Aorta (tissue), 5 donors: ENCODE measurements at places on chromosomes 2 and 18. TPM values are rescaled to one million over a fixed set of nuclear protein-coding genes. Genes with fewer than 3 reads are reported as not detected.

The ALPG gene
- total RNA-seq = not detected

The KCNG2 gene
- total RNA-seq = 1.1 TPM

The ZBTB14 gene
- total RNA-seq = 13.9 TPM

The LAMA3 gene
- 14.2 TPM for total RNA-seq

The IL1B gene
- total RNA-seq = 9.3 TPM

The CXCR1 gene
- total RNA-seq = 1.8 TPM

The CFAP210 gene
- total RNA-seq = 0.58 TPM

The SLC11A1 gene
- 40.1 TPM for total RNA-seq

The EML6 gene
- total RNA-seq = 2.7 TPM

DNA sequence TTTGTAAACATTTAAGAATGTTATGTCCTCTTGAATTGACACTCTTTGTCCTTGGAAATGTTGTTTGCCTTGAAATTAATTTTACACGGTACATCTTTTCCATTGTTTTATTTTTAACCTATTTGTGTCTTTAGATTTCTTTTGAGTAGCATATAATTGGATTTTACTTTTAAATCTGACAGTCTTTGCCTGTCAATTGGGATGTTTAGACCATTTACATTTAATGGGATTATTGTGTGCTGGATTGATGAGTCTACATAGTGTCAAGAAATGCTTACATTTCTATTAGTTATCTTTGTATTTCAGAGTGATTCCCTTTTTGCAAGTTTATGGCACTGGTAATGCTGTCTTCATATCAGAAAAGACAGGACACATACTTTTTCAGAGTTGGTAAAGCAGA is 61.5 kb downstream of the BABAM2 start:
- no peak for DNase-seq

GRCh38 chr2:51472783-51473182 is 440.9 kb upstream of the NRXN1 start:
- DNase-seq = no peak

- DNase-seq = peak; percentile 20
These were observed 145.9 kb downstream of the RTP5 start for GRCh38 chr2:242015108-242016065.

GRCh38 chr2:203861197-203861596 is 6.4 kb upstream of the CTLA4 start:
- DNase-seq = no peak

DNA sequence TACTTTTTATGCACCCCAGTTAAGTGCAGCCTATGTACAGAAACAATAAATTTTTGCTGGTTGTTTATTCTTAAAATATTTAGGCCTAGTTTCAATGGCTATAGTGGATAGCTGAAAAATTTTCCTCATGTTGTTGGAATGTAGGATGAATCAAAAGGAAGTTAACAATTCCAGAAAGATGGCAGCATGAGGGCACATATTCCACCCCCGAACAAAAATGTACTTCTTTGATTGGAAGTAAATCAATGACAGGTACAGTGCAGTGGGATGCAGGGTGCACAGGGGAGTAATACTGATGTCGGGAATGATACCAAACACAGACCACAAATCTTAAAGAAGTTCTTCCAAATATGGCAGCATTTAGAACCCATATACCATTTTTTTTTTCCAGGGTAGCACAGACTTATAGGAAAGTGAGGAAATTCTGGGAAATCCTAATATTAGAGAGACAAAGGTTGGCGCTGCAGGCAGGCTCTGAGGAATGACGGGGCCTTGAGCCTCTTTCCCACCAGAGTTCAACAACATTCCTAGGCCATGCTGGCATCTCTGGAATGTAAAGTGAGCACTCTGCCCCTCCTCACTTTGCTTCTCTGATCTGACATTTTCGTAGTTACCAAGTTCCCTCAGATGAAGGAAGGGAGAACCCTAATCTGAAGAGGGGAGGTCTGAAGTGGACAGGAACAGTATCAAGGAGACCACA is 36.6 kb upstream of the IKZF2 start:
- no peak for DNase-seq

DNA sequence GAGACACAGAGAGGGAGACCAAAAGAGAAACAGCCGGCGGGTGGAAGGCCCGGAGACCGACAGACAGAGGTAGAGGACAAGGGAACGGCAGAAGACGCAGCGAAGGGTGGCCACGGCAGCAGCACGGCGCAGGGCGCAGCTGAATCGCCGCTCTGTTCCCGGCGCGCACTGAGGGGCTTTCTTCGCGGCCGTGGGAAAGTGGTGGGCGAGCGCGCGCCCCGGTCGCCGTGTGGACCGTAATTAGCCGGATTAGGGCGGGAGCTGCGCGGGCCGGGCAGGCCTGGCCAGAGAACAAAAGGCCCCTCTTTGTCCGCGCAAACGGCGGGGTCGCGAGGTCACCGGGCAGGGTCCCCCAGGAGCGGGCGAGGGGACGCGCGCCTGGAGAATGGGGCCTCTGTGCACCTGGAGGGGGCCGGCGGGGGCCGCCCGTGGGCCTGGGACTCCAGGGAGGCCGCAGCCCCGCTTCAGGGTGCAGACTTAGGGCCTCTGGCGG is 158.3 kb downstream of the ZFP36L2 start:
- DNase-seq = peak; percentile 75

DNA sequence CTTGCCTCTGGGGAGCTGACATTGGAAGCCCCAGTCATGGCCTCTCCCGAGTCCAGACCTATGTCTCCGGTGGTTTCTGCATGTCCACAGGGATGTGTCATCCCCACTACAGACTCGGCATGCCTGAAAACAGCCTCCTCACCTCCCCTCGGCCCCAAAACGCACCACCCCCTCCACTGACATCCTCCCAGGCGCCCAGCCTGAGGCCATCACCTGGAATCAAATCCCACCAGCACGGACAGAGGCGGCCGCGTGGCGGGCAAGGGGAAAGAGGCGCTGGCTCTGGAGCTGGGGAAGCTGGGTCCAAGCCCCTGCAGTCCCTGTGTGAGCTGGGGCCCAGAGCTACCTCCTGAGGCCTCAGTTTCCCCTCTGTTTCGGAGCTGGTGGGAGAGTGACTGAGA is 69.9 kb upstream of the SMAD7 start:
- DNase-seq = no peak

- no peak for DNase-seq
These were observed 14.8 kb downstream of the TMEM237 start for GRCh38 chr2:201628545-201628944.

DNA sequence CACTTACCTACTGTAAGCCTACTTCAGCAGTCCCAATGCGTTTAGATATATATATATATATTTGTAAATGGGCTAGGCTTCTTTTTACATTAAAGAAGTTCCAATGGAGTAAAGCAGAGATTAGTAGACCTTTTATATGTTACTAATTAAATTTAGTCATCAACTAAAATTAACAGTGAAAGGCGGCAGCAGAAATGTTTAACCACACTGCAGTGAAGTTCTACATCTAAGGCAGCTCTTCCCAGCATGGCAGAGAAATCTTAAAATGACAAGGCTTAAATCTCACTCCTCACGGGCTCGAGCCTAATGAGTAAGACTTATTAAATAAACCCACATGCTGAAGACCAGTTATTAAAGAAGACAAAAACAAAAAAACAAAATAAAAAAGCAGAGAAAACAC is 19.1 kb upstream of the KANSL1L start:
- no peak for DNase-seq

- DNase-seq = no peak
These were observed 108.5 kb upstream of the CYRIA start for GRCh38 chr2:16774091-16774490.

DNA sequence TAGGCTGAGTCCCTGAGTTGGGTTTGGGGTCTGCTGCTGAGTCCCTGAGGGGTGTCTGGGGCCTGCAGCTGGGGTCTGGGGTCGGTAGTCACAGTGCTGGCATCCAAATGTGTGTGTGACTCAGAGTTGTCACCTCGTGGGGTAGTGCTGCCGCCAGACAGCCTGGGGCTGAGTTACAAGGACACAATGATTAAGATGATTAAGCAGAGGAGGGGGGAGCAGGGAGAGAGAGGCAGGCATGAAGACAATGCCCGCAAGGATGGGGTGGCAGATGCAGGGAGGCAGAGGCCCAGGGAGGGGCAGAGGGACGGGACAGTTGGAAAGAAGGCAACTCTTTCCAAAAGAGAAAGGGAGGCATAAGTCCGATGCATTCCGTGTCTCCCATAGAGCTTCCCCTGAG is 120.2 kb downstream of the CELF4 start:
- no peak for DNase-seq

DNA sequence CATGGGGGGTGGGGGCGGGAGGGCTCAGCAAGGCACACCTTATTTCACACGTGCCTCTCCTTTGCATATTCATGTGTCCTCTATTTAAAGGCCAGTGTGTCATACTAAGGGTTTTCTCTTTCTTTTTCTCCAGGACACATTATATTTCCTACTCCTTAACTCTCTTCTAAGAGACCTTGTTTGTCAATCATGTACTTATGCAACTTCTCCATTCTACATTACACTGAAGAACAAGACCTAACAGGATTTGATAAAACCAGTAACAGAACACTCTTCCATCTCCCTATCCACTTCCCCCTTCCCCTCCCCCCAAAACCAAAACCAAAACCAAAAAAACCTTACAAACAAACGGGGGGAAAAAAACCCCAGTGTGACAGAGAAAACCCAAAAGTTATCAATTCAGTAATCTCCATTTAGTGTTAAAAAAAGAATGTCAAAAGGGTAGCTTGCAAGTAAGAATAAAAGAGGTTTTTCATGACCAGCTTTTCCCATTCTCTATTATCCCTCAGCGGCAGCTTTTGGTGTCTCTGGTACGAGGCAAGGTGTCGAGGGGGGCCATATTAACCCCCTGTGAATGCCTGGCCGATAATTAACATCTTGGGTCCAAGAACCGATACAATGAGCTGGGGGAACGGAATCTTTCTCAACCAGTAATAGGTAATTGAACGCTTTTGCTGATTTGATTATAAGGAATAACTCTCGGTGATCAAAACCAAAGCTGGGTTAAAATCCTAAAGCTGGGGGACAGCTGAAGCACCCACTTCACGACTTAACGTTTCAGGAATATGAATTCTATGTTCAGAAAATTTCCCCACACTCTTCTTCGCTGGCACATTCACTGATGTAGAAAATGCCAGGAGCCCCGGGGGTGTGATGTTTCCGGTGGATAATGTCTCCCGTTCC is 191.0 kb upstream of the TCF4 start:
- DNase-seq = peak; percentile 49

DNA sequence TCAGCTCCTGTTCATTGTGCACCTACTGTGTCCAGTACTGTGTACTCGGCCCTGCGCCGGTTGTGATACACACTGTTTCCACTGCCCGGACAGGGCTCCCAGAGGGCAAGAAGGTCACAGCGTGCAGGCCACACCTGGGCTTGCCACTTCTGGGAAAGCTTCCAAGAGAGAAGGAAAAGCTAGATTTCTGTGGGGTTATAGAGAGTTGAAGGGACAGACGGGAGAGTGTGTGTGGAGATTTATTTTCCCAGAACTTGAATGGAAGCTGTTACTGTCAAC is 3.8 kb upstream of the CNDP1 start:
- no peak for DNase-seq

DNA sequence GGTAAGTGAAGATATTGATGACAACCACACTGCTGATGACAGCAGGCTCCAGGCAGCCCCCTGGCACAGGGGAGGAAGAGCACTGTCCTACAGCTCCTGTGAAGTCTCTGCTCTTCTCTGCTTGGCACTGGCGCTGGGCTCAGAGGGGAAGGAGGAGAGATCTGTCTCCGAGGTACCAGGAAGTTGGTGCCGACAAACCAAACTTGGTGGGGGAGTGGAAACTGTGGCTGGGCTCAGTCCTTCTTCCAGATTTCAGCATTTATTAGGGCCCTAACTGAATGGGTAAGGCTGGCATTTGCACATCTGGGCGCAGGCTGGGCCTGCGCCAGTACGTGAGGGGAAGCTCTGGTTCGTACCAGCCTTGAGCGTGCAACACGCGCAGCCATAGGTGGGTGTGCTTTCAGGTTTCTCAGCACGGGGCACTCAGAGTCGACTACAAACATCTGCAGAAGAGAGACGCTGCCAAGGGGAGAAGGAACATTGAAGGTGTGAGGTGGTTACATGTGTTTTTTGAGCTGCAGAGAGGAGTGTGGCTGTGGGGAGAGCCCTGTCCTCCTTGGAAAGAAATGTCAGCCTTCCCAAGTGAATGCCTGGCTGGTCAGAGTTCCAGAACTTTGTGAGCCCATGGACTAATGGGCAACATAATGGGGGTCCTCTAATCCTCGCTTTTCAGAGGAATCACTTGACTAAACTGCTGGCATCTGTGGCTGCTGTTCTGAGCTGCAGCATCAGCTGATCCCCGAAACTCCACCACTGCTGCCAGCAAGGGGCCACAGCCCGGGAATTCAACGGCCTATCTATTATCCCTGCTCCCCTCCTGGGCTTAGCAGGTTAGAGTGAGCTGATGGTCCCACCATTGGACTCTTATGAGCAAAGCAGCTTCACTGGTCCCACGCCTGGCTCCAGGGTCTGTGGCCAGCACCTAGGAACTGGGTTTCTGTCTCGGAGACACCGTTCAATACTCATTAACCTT is 55.2 kb upstream of the SEMA4C start:
- peak; percentile 29 for DNase-seq

- no peak for DNase-seq
These were observed 52.3 kb downstream of the TDRD15 start for GRCh38 chr2:21175895-21176646.

DNA sequence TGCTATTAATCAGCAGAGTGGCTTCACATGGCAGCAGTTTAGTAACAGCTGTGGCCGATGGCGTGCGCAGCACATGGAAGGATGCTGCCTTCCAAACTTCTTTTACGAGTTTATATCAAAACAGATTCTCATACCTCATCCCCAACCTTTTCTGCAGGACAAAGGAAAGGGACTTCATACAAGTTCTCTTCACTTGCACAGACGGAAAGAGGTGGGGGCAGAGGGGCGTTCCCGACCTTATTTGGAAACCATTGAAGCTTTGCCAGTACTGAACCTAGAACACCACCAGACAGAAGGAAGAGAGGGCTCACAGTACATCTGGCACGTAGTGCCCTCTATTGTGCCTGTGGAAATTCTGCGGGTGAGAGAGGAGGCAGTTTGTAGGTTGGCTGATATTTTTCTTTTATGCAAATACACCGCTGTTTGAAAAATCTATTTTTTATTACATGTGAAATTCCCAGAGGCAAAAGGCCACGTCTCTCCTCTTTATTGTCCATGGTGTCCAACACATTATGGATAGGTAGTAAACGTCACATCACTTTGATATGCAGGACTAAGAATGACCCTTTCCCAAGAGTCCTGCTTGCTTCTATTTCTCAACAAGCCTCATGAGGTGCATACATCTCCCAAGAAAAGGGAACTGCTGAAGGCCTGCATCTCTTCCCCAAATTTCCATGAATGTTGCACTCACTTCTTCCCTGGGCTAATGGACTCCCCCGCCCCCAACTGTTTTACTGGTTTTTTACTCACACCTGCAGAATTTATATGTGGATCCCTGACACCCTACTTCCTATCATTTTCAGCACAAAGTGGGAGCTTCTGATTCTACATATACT is 31.3 kb downstream of the COLEC12 start:
- DNase-seq = no peak

GRCh38 chr2:98615481-98615880 is 7.1 kb downstream of the UNC50 start:
- no peak for DNase-seq
